ENCODE measurements at places on chromosomes 13 and 19. TPM values are rescaled to one million over a fixed set of nuclear protein-coding genes. Genes with fewer than 3 reads are reported as not detected.

- peaks cover 18% of the 10 kb centered on the region for H3K36me3 ChIP-seq
- no peak overlapping the region for H3K4me3 ChIP-seq
- no peaks in the 10 kb centered on the region for H3K4me1 ChIP-seq
- H3K27ac ChIP-seq: no peak overlapping the region
- DNase-seq: no peak
- no peaks in the 10 kb centered on the region for H3K27me3 ChIP-seq
Measured at GRCh38 chr19:17576758-17577456, 21.5 kb downstream of the COLGALT1 start.

DNA sequence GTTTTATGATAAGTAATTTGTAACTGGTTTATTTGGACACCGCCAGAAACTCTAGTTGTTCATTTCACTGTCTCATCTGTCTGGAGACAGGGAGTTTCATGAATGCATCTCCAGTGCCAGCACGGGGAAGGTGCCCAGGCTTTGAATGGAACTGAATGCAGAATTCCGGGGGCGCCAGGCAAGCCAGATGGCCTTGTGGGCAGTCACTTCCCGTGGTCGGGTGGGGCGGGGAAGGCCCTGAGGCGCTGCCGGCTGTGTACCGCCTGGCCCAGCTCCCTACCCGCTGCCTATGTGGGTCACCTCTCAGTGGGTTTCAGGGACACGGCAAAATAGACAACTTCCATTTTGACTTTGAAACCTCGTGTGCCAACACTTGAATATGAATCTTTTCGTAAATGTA, 28.8 kb upstream of the MCF2L start:
- no peak overlapping the region for H3K27ac ChIP-seq
- H3K27me3 ChIP-seq: peaks cover 7% of the 10 kb centered on the region
- H3K4me3 ChIP-seq: no peak overlapping the region
- DNase-seq: no peak

- no peaks in the 10 kb centered on the region for H3K36me3 ChIP-seq
- H3K4me1 ChIP-seq: peaks cover under 1% of the 10 kb centered on the region
- H3K27ac ChIP-seq: no peak overlapping the region
Measured at GRCh38 chr19:55322204-55322885, 2.8 kb downstream of the TMEM150B start.

DNA sequence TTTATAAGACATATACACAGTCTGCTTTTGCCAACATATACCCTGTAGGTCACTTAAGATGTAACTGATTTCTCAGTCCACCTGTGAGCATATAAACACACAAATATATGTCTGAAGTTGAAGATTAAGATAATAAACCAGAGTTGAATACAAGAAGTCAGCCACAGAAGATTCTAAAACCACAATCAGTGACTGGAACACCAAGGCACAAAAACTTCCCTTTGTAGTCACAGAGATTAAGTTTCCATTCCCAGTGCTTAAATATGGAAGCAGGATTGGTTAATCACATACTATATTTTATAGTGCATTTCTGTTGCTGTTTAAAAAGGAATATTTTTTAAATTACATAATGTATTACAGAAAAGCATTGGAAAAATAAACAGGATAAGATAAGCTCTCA, 39.9 kb downstream of the MTMR6 start:
- no peaks in the 10 kb centered on the region for H3K27me3 ChIP-seq
- H3K27ac ChIP-seq: no peak overlapping the region
- no peaks in the 10 kb centered on the region for H3K4me1 ChIP-seq
- H3K4me3 ChIP-seq: no peak overlapping the region
- peaks cover 10% of the 10 kb centered on the region for H3K36me3 ChIP-seq

GRCh38 chr19:10839114-10840050, 3.4 kb upstream of the TMED1 start:
- no peaks in the 10 kb centered on the region for H3K36me3 ChIP-seq
- H3K4me1 ChIP-seq: peaks cover 15% of the 10 kb centered on the region
- no peak overlapping the region for H3K4me3 ChIP-seq

OR7A10 gene
- not detected for total RNA-seq

SYNE4 gene
- 1.1 TPM for total RNA-seq

DNA sequence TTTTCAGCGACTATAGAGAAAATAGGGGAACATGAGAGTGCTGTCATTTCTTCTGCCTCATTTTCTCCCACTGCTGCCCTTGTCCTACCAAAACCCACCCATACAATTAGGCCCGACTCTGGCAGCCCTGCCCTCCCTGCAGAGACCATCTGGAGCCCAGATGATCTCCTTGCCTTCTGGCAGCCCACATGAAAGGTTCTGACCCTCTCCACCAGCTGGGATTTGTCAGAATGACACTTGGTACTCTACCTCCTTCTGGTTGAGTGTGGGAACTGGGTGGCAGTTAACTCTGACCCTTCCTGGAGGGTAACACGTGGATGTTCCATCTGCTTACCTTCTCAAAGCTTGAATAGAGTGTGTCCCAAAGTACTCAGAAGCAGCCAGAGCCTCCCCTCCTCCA, 21.0 kb upstream of the SIAH3 start:
- H3K27me3 ChIP-seq: no peaks in the 10 kb centered on the region
- H3K4me3 ChIP-seq: no peak overlapping the region
- H3K4me1 ChIP-seq: peaks cover 5% of the 10 kb centered on the region
- no peak for DNase-seq
- H3K27ac ChIP-seq: no peak overlapping the region
- H3K36me3 ChIP-seq: no peaks in the 10 kb centered on the region

DNA sequence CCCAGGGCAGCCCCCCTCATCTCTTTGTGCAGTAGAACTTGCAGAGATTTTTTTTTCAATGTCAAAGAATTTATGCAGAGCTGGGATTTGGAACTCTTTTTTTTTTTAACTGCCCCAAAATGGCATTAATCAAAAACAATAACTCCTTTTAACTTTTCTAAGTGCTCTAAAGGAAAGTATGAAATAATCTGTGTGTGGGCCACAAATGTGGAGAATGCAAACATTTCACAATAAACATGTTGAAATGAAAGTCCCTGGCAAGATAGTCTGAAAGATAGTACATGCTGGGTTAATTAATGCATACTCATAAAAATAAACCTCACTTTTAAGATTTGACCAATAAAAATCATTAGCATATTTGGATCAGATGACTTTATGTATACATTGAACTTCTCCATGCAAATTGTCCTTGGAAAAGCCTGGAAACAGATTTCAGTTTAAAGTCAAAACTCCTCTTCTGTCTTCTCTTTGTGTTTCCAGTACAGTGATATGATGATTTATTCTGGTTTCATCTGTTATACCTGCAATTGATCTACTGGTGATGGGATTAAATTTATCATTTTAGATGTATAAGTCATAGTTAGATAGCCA, 30.5 kb upstream of the ZNF536 start:
- no peaks in the 10 kb centered on the region for H3K36me3 ChIP-seq
- DNase-seq: no peak
- no peak overlapping the region for H3K27ac ChIP-seq
- H3K4me1 ChIP-seq: no peaks in the 10 kb centered on the region

GRCh38 chr13:106187501-106188095, 347.9 kb downstream of the EFNB2 start:
- H3K27ac ChIP-seq: no peak overlapping the region
- no peaks in the 10 kb centered on the region for H3K36me3 ChIP-seq
- H3K4me1 ChIP-seq: peaks cover 5% of the 10 kb centered on the region
- no peak overlapping the region for H3K4me3 ChIP-seq

DNA sequence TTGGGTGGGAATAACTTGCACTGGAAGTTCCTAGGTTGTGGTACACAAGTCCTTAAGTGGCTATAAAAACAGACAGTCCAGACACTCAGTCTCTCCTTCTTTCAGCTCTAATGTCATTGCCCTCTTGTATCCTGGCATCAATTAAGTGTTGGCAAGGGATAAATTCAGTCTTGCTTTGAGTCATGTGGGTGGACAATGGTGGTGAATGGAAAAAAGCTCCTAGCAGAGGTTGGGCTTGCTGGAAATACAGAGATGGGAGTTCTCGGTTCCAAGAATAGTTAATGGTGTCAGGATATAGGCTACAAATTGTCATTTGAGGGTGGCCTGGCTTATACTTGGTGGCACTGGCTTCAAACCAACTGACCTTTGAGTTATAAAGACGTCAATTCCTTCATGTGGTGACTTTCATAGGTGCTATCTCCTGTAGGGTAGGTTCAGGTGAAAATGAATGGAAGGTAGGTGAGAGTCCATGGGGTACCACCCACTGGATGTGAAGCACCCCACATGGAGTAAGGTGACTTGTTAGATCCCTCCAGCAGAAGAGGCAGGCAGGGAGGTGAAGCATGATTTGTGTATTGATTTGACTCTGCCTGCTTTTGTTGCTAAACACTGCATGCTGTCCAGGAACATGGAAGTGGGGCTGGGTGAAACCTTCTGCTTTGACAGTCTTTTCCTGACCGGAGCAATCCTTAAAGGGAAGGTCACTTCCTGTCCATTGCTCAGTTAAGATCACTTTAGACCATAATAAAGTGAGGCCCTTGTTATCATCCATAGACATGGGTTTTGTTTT, 102.0 kb downstream of the LACC1 start:
- no peak overlapping the region for H3K27ac ChIP-seq
- H3K4me1 ChIP-seq: no peaks in the 10 kb centered on the region
- no peak for DNase-seq

ZFP36 gene
- 28.0 TPM for total RNA-seq

GRCh38 chr13:113729187-113730019, 29.6 kb upstream of the TMEM255B start:
- no peak overlapping the region for H3K4me3 ChIP-seq
- DNase-seq: no peak
- H3K4me1 ChIP-seq: peaks cover 6% of the 10 kb centered on the region
- peaks cover 11% of the 10 kb centered on the region for H3K27me3 ChIP-seq
- no peak overlapping the region for H3K27ac ChIP-seq

GRCh38 chr13:44131069-44131614, 242.5 kb upstream of the SERP2 start:
- no peaks in the 10 kb centered on the region for H3K27me3 ChIP-seq
- H3K27ac ChIP-seq: no peak overlapping the region
- DNase-seq: no peak
- H3K4me1 ChIP-seq: peaks cover 12% of the 10 kb centered on the region
- no peaks in the 10 kb centered on the region for H3K36me3 ChIP-seq

DNA sequence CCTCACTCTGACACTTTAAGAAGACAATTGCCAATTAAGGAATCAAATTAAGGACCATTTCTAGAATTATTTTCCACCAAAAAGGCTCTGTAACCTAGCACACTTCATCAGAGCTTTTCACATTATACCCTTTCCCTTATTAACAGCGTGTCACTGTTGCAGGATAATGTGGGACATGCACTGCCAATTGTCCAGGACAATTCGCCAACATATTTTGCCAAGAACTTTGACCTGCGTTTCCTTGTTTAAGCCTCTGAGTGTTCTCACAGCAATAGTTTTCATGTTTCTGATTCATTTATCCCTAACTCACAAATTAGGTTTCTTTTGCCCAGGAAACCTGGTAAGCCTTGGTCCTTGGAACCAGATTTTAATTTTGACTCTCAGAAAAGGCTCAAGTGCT, 13.3 kb downstream of the COL4A1 start:
- DNase-seq: no peak
- no peaks in the 10 kb centered on the region for H3K27me3 ChIP-seq
- H3K4me1 ChIP-seq: peaks cover 3% of the 10 kb centered on the region
- H3K4me3 ChIP-seq: no peak overlapping the region
- peaks cover 9% of the 10 kb centered on the region for H3K36me3 ChIP-seq

- no peaks in the 10 kb centered on the region for H3K36me3 ChIP-seq
- H3K4me1 ChIP-seq: no peaks in the 10 kb centered on the region
- no peak overlapping the region for H3K27ac ChIP-seq
- no peaks in the 10 kb centered on the region for H3K27me3 ChIP-seq
- DNase-seq: no peak
Measured at GRCh38 chr13:94058821-94059360, 420.6 kb downstream of the DCT start.

DNA sequence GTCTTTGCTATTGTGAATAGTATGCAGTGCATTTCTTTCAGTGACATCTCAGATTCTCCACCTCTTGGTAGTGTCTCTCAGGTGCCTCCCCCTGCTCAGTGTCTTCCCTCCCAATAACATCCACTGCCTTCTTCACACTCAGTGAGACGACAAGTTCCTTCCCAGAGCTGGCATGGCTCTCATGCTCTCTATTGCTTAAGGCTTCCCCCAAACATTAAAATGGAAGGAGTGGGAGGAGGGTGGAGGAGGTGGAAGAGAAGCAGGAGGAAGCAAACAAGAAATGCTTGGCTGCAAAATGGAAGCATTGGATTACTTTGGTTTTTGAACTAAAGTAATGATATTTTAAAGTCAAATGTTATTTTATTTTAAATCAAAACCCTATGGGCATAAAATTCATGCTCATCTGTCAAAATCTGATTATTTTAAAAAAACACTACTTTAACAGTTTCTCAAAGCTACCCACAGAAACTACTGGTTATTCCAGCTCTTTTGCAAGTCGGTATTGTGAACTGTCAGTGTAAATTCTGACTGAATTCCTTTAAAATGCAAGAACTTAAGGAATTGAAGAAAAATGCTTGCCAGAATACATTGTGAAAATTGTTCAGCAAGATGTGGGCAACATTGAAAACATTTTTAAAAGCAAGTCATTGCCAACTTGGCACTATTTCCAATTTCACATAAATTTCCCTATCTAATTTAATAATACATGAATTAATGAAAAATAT, 727.6 kb upstream of the ARGLU1 start:
- no peak overlapping the region for H3K4me3 ChIP-seq
- DNase-seq: no peak
- H3K36me3 ChIP-seq: no peaks in the 10 kb centered on the region
- H3K27ac ChIP-seq: no peak overlapping the region

C19orf67 gene
- not detected for total RNA-seq

DNA sequence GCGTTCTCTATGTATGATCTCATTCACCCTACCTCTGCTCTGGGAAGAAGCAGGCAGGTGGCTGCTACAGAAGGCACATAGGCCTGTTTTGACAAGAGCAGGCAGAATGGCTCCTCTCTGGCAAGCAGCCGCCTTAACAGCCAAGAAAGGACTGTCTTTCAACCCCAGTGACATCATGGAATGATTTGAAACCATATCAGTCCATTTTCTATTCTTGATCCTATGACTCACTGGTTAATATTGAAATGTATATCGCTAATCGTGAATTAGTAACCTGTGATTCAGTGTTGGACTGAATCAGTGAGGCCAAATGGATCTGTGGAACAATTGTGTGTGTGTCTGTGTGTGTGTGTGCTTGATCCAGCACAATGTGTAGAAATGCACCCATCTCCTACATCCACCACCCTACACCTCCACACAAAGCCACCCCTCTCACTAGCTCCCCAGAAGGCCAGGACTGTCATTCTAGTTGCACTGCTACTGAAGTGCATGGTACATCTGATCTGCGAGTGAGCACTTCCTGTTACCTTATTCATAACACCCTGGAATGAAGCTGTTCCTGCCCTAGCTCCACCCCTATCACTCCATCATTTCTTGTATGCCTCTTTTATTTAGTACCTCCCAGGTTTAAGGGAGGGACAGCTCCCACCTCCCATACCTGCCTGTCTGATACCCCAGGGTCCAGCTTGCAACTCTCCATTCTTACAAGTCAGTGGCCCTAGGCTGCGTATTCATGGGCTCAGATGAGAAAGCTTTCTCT, 460.0 kb downstream of the FOXO1 start:
- DNase-seq: peak; percentile 80
- H3K4me1 ChIP-seq: peaks cover 14% of the 10 kb centered on the region
- H3K36me3 ChIP-seq: no peaks in the 10 kb centered on the region
- no peaks in the 10 kb centered on the region for H3K27me3 ChIP-seq

ANKRD24 gene
- total RNA-seq: 0.73 TPM

CEACAM20 gene
- not detected for total RNA-seq

Measured in astrocyte (in vitro differentiated cells and primary cell).